ENCODE measurements at places on chromosomes 16 and 17.

- peak; percentile 59 for DNase-seq
These were observed 34.8 kb downstream of the CBFA2T3 start for GRCh38 chr16:88941913-88942909.

- peak; percentile 71 for DNase-seq
These were observed 20.7 kb downstream of the LGALS9 start for GRCh38 chr17:27651411-27652345.

DNA sequence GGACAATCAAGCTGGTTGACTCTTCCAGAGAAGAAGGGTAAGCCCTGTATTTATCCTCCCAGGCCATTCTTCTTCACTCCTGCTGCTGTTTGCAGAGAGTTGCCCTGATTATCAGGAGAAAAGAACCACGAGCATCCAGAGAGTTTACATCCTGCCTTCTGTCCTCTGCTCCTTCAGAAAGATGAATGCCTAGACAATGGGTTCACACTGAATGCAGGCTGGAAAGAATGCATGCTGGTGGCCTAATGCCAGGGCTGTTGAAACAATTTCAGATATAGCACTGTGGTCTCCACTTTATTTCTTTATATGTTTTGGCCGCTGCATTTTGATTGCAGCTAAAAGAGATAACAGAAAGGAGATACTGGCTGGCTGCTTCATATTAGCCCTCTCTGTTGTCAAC, 21.2 kb upstream of the HAS3 start:
- DNase-seq: no peak

GRCh38 chr16:27551036-27551435, 1.1 kb downstream of the KATNIP start:
- DNase-seq: no peak

DNA sequence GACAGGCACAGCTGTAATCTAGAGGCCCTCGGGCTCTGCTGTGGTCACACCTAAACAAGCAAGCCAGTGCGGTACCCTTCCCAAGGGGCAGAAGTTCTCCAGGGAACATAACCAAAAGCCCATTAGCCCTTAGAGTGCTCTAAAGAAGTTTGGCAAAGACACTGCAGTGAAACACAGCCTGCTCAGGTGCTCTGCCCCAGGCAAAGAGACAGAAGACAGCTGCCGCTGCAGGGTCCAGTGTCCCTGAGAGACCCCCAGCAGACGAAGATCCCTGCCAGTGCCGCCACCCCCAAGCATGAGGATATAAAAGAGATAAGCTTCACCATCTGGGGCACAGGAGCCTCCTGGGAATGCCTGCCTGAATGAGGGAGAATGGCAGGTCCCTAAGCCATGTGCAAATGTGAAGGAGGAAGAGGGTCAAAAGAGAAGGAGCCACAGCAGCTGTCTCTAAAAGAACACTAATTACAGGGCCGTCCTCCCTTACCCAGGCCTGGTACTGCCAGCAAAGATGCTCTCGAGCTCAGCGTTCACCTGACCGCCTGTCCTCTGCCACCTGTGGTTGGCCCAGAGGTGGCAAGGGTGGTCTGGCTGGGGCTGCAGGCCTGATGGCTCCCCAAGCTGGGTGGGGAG, 29.7 kb downstream of the CUEDC1 start:
- DNase-seq: no peak

- no peak for DNase-seq
These were observed 13.3 kb upstream of the CAVIN1 start for GRCh38 chr17:42436391-42436790.

DNA sequence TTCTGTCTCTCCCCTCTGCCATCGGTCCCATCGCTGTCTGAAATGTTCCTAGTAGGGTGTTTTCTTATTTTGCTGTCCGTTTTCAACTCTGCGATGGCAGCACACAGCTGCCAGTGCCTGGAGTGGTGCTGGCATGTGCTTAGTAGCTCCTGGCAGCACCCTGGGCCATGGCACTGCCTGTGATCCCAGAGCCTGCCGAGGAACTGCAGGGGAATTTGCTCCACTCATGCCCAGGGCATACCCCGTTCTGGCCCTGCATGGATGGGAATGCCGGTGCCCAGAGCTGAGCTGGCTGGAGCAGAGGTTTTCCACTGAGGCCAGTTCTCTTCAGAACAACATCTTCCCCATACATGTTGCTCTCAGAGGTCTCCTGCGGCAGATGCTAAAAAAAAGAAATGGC, 43.1 kb downstream of the GPT2 start:
- no peak for DNase-seq

DNA sequence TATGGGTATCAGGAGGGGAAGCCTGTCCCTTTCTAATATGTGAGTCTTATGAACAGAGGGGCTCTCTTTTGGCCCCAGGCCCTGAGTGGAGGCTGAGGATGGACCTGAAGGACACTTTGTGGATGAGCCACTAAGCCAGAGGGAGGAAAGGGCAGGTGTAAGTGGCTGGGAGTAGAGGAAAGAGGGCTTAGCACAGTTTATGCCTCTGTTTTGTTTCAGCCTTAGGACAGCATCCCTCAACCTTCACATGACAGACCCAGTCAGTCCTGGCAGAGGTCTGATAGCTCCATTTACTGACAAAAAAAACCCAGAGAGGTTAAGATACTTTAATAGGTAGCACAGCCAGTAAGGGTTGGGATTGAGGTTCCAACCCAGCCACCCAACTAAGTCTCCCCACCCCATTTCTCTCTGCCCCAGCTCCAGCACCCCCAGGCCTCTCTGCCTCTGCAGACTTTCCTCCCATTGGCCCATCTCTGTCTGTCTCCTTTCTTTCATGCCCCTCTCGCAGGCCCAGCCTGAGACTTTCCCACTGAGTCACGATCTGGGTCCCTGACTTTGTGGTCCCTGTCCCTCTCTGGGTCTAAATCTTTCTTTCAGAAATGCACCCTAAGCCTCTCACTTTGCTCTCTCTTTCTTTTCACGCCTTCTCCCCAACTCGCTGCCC, 4.7 kb upstream of the TBX21 start:
- no peak for DNase-seq

DNA sequence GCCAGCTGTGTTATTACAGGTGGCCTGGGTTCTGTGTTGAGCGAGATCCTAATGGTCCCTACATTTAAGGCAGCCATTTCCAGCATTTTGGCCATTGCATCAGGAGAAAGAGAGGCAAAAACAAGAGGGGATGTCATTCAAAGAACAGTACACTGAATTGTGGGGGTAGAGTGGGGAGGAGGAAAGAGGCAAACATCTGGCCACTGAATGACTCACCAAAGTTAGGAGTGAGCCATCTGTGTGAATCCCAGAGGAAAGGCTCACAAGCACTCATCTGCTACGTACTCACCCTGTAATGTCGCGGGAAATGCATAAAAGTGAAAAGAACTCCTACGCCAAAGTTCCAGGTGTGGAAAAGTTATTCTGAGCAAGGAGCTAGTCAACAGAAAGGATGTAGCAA, 16.7 kb downstream of the KRABD2 start:
- no peak for DNase-seq

DNA sequence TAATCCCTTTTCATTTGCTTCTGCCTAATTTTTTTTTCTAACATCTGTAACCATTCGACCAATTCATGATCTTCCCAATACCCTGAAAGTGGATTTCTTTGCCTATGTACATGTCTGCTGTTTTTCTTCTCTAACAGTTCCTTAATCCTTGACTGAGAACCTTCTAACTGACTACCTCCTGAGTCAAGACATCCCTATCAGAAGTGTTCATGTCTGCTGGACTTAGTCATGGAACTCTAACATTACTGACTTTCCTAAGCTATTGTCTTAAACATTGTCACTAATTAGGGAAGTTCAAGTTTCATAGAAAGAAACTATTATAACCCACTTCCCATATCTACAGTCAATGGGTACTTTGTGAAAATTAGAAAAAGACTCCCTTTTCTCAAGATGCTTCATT, 52.4 kb upstream of the IRX5 start:
- DNase-seq: no peak

- no peak for DNase-seq
These were observed 17.8 kb downstream of the JPH3 start for GRCh38 chr16:87620201-87620495.

- no peak for DNase-seq
These were observed 2.0 kb downstream of the PYCR1 start for GRCh38 chr17:81934850-81935708.

GRCh38 chr17:67262435-67263117, 17.6 kb upstream of the HELZ start:
- DNase-seq: no peak

DNA sequence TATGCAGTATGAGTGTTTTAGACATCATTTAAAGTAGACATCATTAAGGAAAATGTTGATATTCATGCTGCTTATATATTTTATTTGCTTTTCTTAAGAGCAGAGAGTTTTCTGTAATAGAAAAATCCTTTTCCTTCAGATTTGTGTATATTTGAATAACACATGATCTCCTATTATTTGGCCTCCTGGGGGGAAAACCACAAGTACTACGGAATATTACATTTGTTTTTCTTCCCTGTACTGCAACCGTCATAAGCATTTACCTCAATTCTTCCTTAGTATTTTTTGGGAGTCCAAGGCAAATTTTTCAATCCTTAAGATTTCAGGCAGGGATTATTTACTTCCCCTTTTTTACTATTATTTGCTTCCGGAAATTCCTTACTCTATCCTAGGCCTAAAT, 6.0 kb downstream of the RSPRY1 start:
- no peak for DNase-seq

GRCh38 chr17:76683921-76684745, 26.6 kb downstream of the MXRA7 start:
- DNase-seq: no peak

- no peak for DNase-seq
These were observed 7.2 kb upstream of the PDK2 start for GRCh38 chr17:50087912-50088405.

DNA sequence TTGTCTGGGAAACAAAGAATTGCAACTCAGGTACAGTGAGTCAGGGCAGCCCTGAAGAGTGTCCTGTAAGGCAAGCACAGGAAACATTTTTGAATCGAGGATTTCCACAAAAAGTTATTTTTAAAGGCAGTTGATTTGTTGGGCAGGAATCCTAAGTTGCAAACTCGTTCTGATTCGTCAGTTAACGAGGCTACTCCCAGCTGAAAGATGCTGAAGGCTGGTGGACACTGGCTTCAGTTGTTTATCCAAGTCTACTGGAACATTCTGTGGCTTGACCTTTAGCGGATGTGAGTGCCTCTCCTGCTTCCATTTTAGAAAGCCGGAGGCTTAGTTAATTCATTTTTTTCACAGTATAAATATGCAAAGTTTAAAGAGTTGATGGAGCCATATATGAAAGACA, 84.2 kb downstream of the KCNJ12 start:
- no peak for DNase-seq

Measured in CD4-positive, alpha-beta T cell treated with Interleukin-10 for 1 hour (primary cell).